Aorta (tissue), 5 donors: ENCODE measurements at places on chromosomes 6 and 20.

- H3K4me3 ChIP-seq = no peak overlapping the region
- H3K4me1 ChIP-seq = no peaks in the 10 kb centered on the region
- H3K27me3 ChIP-seq = no peaks in the 10 kb centered on the region
- no peaks in the 10 kb centered on the region for H3K36me3 ChIP-seq
- no peak for DNase-seq
Observed at GRCh38 chr20:3446779-3447178, 24.0 kb upstream of the ATRN start.

GRCh38 chr6:117771403-117771802, 96.1 kb downstream of the NUS1 start:
- H3K4me1 ChIP-seq = no peaks in the 10 kb centered on the region
- no peaks in the 10 kb centered on the region for H3K36me3 ChIP-seq
- H3K4me3 ChIP-seq = no peak overlapping the region
- no peak for DNase-seq
- no peaks in the 10 kb centered on the region for H3K27me3 ChIP-seq
- no peak overlapping the region for H3K27ac ChIP-seq

- H3K4me3 ChIP-seq = no peak overlapping the region
- H3K4me1 ChIP-seq = no peaks in the 10 kb centered on the region
- H3K36me3 ChIP-seq = no peaks in the 10 kb centered on the region
- no peak overlapping the region for H3K27ac ChIP-seq
- DNase-seq = no peak
Observed at GRCh38 chr6:15129887-15130286, 116.0 kb upstream of the JARID2 start.

GRCh38 chr20:23255716-23256385, 94.7 kb upstream of the NXT1 start:
- H3K4me3 ChIP-seq = no peak overlapping the region
- no peak for DNase-seq
- H3K36me3 ChIP-seq = no peaks in the 10 kb centered on the region
- no peaks in the 10 kb centered on the region for H3K27me3 ChIP-seq
- no peak overlapping the region for H3K27ac ChIP-seq
- no peaks in the 10 kb centered on the region for H3K4me1 ChIP-seq

DNA sequence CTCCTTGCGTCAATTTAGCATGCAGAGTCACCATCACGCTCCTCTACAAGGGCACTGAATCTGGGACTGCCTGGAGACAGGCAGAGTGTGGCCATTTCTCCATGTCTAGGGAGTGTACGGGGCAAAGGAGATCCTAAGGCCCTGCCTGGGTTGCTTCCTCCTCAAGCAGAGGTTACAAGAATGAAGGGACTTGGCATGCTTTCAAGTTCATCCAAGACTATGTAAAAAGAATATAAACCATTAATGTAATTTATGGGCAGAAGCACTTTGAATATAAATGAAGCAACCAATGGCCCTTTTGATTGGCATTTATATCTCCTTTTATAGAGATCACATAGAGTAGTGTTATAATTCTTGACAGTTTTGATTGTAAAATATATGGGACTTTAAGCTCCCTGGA, 137.5 kb downstream of the BTBD3 start:
- H3K4me3 ChIP-seq = no peak overlapping the region
- no peaks in the 10 kb centered on the region for H3K27me3 ChIP-seq
- H3K36me3 ChIP-seq = no peaks in the 10 kb centered on the region

GRCh38 chr6:102028176-102028575, 634.7 kb downstream of the GRIK2 start:
- no peak overlapping the region for H3K27ac ChIP-seq
- no peaks in the 10 kb centered on the region for H3K36me3 ChIP-seq
- no peak overlapping the region for H3K4me3 ChIP-seq
- no peaks in the 10 kb centered on the region for H3K4me1 ChIP-seq

DNA sequence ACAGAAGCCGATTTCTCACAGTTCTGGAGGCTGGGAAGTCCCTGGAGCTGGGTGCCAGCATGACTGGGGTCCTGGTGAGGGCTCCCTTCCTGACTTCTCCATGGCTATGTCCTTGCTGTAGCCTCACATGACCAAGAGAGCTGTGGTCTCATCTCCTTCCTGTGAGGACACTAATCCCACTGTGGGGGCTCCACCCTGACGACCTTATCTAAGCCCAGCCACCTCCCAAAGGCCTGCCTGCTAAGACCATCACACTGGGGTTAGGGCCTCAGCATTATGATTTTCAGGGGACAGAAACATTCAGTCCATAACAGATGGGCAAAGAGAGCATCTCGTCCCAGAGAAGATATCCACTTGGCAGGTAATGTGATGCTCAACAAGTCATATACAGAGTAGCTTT, 16.8 kb downstream of the RPP40 start:
- no peaks in the 10 kb centered on the region for H3K36me3 ChIP-seq
- H3K27ac ChIP-seq = no peak overlapping the region
- H3K4me1 ChIP-seq = no peaks in the 10 kb centered on the region
- DNase-seq = no peak
- no peaks in the 10 kb centered on the region for H3K27me3 ChIP-seq

DNA sequence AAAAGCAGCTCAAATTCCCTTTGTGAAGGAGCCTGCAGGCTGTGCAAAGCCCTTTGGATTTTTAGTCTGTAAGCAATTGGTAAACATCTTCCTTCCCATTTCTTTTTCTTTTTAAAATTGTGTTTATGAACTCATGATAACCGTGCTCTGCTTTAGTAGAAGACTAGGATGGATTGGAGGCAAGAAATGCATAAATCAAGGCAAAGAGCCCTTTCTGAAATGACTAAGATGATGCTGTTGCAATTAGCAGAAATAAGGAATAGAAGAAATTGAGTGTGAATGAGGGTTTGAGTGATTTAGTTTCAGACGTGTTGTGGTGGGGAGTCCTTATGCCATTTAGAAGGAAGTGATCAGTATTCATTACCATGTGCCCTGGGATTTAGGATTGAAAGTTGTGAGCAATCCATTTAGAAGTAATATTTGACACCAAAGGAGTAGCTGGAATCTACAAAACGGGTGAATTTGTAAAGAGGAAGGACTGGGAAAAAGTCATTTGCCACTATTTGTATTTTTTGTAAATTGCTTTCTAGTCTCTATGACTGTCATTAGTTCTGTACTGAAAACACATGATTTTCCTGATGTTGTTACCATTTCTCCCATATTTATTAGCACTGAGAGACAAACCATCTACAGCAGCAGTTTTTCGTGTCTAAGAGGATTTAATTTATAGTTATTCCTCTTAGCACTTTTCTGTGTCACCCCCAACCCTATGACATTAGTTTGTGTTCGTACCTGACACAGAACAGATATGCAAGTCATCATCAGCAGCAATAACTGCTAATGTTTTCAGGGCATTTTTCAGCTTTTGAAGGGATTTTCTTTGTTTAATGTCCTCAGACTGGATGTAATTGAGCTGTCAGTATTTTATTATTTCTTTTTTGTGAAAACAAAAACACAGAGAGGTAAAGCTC, 265.0 kb downstream of the UTRN start:
- H3K27me3 ChIP-seq = no peaks in the 10 kb centered on the region
- no peak overlapping the region for H3K27ac ChIP-seq
- H3K36me3 ChIP-seq = peaks cover 5% of the 10 kb centered on the region
- H3K4me1 ChIP-seq = no peaks in the 10 kb centered on the region

- H3K27ac ChIP-seq = no peak overlapping the region
- no peak overlapping the region for H3K4me3 ChIP-seq
- H3K36me3 ChIP-seq = no peaks in the 10 kb centered on the region
- no peaks in the 10 kb centered on the region for H3K27me3 ChIP-seq
- H3K4me1 ChIP-seq = no peaks in the 10 kb centered on the region
- DNase-seq = no peak
Observed at GRCh38 chr6:81697559-81697958, 54.9 kb downstream of the TENT5A start.

- DNase-seq = no peak
- H3K36me3 ChIP-seq = no peaks in the 10 kb centered on the region
- no peaks in the 10 kb centered on the region for H3K27me3 ChIP-seq
- H3K27ac ChIP-seq = no peak overlapping the region
- H3K4me1 ChIP-seq = no peaks in the 10 kb centered on the region
Observed at GRCh38 chr6:92777146-92777740, 642.1 kb downstream of the EPHA7 start.

DNA sequence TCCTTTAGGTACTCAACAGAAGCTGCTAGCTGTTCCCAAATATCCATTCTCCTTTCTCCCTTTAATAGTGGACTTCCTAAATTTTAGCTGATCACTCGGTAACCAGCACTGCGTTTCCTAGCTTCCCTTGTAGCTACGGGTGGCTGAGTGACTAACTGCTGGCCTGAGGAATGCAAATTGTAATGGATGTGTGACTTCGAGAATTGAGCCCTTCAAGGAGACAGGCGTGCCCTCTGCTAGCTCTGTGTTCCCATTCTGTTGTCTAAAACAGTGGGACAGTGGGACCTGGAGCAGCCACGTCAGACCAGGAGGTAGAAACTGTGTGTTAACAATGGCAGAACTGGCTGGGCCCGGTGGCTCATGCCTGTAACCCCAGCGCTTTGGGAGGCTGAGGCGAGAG, 56.5 kb downstream of the SCML4 start:
- no peaks in the 10 kb centered on the region for H3K36me3 ChIP-seq
- H3K27me3 ChIP-seq = no peaks in the 10 kb centered on the region
- no peak overlapping the region for H3K27ac ChIP-seq
- H3K4me1 ChIP-seq = no peaks in the 10 kb centered on the region
- no peak overlapping the region for H3K4me3 ChIP-seq

DNA sequence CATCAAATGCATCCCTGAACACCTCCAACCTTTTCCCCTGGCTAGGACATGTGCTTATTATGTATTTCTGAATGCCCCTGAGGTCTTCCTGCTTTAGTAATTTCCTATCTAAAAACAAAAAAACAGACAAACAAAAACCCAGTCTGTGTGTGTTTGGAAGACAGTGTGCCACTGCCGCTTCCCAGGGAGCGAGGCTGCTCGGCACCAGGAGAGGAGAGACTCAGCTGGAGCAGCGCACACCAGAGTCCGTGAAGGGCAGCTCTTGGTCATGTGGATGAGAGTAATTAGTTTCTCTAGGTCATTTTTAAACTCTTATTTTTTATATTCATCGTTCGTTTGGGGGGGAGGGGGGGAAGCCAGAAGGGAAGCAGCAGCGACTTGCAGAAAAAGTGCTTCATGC, 10.0 kb upstream of the ANKRD60 start:
- no peak overlapping the region for H3K4me3 ChIP-seq
- no peak for DNase-seq
- no peaks in the 10 kb centered on the region for H3K4me1 ChIP-seq
- no peak overlapping the region for H3K27ac ChIP-seq
- no peaks in the 10 kb centered on the region for H3K27me3 ChIP-seq
- H3K36me3 ChIP-seq = peaks cover 8% of the 10 kb centered on the region

DNA sequence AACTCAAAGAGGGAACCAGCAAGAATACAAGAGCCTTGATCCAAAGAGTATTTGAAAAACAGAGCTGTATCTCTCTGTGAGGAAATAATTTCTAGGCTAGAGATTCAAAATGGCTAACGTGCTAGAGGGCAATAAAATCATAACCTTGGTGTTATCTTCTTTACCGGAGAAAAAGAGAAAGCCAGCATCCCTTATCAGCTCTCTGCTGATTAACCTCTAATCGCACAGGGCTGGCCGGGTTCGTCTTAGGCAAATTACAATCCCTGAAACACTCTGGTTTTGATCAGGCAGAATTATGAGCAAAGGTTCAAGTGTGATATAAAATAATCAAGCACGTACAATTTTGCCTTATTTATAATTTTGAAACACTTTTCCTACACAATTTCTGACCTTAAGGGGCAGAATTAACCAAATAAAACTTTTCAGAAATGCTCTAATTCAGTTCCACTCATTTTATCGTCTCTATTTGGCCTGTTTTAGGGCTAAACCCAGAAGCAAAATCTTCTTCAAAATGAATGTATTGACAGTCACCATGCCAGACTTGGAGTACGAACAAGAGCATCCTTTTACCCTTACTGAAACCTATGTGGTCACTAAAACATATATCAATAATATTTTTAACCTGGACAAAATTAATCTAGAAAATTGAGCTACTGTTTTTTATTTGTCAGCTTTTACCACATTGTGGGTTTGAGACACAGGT, 13.7 kb downstream of the PSMB9 start:
- H3K36me3 ChIP-seq = no peaks in the 10 kb centered on the region
- no peak for DNase-seq
- H3K4me1 ChIP-seq = no peaks in the 10 kb centered on the region
- no peaks in the 10 kb centered on the region for H3K27me3 ChIP-seq
- no peak overlapping the region for H3K27ac ChIP-seq

- H3K27me3 ChIP-seq = no peaks in the 10 kb centered on the region
- H3K36me3 ChIP-seq = no peaks in the 10 kb centered on the region
- H3K4me1 ChIP-seq = no peaks in the 10 kb centered on the region
- no peak overlapping the region for H3K4me3 ChIP-seq
- H3K27ac ChIP-seq = no peak overlapping the region
Observed at GRCh38 chr6:160116411-160116810, 5.2 kb upstream of the SLC22A1 start.

GRCh38 chr20:2203436-2203835, 92.4 kb upstream of the TGM3 start:
- no peak for DNase-seq
- H3K4me1 ChIP-seq = no peaks in the 10 kb centered on the region
- no peak overlapping the region for H3K4me3 ChIP-seq
- H3K27ac ChIP-seq = no peak overlapping the region
- no peaks in the 10 kb centered on the region for H3K36me3 ChIP-seq

DNA sequence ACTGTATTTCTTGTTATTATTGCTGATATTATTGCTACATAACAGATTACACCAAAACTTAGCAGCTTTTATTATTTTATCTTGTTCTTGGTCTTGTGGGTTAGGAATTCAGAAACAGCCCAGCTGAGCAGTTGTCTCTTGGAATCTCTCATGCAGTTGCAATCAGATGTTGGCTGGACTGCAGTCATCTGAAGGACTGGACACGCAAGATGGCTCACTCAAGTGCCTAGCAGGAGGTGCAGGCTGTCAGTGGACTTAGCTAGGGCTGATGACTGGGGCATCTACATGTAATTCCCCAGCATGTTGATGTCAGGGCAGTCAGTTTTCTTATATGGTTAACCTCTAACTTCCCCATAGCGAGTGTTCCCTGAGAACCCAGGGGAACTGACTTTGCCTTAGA, 128.6 kb upstream of the PLCB4 start:
- H3K4me1 ChIP-seq = no peaks in the 10 kb centered on the region
- H3K27ac ChIP-seq = no peak overlapping the region
- no peaks in the 10 kb centered on the region for H3K36me3 ChIP-seq
- no peak for DNase-seq
- no peak overlapping the region for H3K4me3 ChIP-seq

DNA sequence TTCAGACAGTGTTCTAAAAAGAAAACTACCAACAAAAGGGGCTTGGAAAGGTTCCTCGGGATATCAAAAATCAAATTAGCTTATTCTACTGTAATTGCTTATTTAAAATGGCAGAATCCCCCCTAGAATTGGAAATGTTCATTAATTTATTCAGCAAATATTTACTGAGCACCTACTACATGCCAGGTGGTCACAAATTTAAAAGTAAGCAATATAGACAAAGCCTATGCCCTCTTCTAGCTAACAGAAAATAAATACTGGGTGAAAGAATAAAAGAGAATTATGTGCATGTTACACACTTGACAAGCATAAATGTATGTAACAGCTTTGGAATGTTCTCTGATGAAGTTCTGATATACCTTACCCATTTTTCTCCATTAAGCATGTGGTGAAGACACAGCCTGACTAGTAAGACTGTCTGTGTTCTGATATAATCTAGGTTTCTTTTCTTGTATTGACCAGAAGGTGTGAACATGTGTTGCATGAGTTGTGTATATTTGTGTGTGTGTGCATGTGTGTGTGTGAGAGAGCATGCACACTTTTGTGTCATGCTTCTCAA, 606.7 kb upstream of the CITED2 start:
- H3K4me3 ChIP-seq = no peak overlapping the region
- H3K27ac ChIP-seq = no peak overlapping the region
- H3K4me1 ChIP-seq = peaks cover 4% of the 10 kb centered on the region
- H3K36me3 ChIP-seq = no peaks in the 10 kb centered on the region
- no peak for DNase-seq
- H3K27me3 ChIP-seq = no peaks in the 10 kb centered on the region
